ENCODE measurements at places on chromosomes 1 and 21.

GRCh38 chr21:17441370-17441769, 71.5 kb upstream of the CXADR start:
- no peak for DNase-seq

- DNase-seq = no peak
Measured at GRCh38 chr1:35210321-35211119, 17.6 kb upstream of the SFPQ start.

DNA sequence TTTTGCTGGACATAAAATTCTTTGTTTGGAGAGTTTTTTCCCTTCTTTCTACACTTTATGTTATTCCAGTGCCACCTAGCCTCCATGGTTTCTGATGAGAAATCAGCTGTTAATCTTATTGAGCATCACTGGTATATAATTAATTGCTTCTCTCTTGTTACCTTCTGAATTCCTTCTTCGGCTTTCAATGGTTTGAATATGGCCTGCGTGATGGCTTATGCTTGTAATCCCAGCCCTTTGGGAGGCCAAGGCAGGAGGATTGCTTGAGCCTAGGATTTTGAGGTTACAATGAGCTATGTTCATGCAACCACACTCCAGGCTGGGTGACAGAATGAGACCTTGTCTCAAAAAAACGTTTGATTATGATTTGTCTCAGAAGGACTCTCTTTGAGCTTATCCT, 13.0 kb upstream of the CNIH4 start:
- no peak for DNase-seq

DNA sequence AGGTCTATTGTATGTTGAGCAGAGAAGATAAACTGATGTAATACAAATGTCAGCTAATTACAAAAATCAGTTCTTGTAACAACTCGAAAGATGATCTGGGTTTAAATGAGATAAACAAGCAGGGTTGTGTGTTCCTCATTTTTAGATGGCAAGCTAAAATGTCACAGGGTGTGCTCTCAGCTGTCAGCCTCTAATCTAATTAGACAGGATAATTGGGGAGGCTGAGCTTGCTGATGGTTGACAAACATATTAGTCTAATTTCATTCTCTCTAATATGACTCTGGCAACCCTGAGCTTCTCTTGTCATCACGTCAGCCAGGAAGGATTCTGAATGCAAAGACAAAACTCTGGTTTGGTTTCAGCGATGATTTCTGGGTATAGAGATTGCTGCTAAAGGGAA, 335.3 kb upstream of the KAZN start:
- no peak for DNase-seq

GRCh38 chr1:201582705-201583442, 43.9 kb downstream of the NAV1 start:
- peak; percentile 31 for DNase-seq

GRCh38 chr1:202351725-202352124, 3.2 kb downstream of the PPP1R12B start:
- no peak for DNase-seq

GRCh38 chr1:182766050-182766449, 23.5 kb upstream of the NPL start:
- no peak for DNase-seq

- DNase-seq = no peak
Measured at GRCh38 chr1:31926853-31927660, 11.1 kb downstream of the PTP4A2 start.

GRCh38 chr1:151620286-151620685, 8.4 kb downstream of the SNX27 start:
- no peak for DNase-seq

DNA sequence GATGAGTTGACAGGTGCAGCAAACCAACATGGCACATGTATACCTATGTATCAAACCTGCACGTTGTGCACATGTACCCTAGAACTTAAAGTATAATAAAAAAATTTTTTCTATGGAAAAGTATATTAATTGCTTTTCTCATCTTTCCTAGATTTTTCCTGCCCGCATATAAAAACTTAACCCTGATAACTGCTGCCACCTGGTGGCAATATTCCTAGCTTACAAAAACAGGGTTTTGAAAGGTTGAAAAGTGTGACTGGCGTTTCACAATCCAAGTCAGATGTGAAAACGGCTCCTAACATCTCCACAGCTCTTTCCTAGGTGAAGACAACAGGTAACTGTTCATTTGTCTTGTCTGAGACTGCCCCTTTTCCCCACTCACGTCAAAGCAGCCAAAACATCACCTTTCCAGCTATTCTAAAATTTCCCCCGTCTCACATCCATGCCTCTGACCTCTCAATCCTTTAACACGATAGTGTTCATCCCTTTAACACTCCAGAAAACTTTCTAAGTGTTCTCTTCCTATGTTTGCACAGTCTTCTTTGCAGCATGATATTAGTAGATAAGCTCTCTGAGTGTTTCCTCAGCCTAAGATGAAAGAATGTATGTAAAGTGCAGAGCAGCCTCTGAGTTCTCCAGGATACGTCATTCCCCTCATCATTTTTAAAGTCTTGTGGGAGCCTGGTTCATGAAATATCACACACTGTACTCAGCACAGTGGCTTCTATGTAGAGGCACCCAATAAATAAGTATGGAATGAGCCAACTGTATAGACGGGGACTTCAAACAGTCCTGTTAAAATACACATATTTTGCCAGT, 27.5 kb downstream of the OVGP1 start:
- peak; percentile 36 for DNase-seq
